ENCODE measurements at places on chromosomes 12 and 14.
A peak's percentile ranks its signal among the peaks of the same experiment; 100 is the strongest.

DNA sequence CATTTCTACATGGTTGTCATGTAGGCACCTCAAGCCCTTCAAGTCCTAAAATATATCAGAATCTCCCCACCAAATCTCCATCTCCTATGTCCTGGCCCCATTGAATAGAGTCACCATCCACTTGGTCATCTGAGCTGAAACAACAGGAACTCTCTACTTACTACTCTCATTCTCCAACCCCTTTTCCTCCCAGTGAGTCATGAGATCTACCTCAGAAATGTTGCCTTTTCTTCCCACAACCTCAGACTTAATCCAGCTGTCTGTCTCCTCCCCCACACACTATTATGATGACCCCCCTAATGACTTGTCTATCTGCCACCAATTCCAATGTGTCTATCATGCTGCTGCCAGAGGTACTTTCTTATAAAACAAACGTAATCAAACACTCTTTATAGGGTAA is 72.3 kb upstream of the TMEM263 start:
- no peak for DNase-seq

- peak; percentile 3 for DNase-seq
Observed at GRCh38 chr14:54356172-54356571, 40.6 kb upstream of the CDKN3 start.

DNA sequence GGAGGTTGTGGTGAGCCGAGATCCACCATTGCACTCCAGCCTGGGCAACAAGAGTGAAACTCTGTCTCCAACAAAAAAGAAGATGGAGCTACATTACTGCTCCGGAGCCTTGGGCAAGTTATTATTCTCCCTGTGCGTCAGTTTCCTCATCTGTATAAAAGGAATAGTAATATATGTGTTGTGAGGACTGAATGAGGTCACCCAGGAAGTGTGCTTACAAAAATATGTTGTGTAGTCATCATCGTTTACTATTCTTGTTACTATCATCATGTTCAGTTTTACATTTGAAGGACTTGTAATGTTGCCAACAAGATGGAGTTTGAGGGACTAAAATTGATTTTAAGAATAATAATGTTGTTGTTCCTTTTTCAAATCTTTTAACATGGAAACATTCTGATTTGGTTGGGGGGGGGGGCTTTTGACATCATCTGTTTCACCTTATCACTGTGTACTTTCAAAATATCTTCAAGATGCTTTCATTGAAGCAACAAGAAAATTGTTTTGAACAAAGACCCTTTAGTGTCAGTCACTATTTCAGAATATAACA is 156.8 kb downstream of the PDE3A start:
- DNase-seq: no peak

- no peak for DNase-seq
Observed at GRCh38 chr12:69168828-69169227, 70.5 kb upstream of the CPSF6 start.

- DNase-seq: no peak
Observed at GRCh38 chr14:104016873-104017650, 68.4 kb upstream of the ASPG start.

GRCh38 chr14:54787261-54787660 is 115.4 kb downstream of the GCH1 start:
- DNase-seq: no peak

- DNase-seq: no peak
Observed at GRCh38 chr14:100610511-100611217, 23.4 kb upstream of the BEGAIN start.

GRCh38 chr14:90645842-90646443 is 170.3 kb downstream of the TTC7B start:
- no peak for DNase-seq

GRCh38 chr12:5099591-5099990 is 55.9 kb downstream of the KCNA5 start:
- DNase-seq: no peak

DNA sequence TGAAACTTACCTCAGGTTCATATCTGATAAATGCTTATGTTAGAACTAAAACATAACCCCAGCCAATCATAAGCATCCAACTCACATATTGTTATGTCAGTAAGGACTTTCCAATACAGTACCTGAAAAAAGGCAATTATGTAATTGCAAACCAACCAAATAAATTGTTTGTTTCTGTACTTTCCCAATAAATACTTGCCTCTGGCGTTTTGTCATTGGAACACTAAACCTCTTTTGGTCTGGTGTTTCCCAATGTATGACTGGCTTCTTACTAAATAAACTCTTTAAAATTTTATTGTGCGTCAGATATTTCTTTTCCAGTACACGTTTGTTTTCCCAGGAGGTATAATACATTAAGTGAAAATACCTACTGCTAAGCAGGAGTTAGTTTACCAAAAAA is 6.7 kb upstream of the PTPRB start:
- DNase-seq: no peak

- no peak for DNase-seq
Observed at GRCh38 chr14:104826861-104827176, 25.9 kb downstream of the ZBTB42 start.

- DNase-seq: no peak
Observed at GRCh38 chr12:101782273-101782731, 43.0 kb upstream of the SYCP3 start.

- no peak for DNase-seq
Observed at GRCh38 chr12:2737656-2738241, 57.0 kb upstream of the FKBP4 start.

DNA sequence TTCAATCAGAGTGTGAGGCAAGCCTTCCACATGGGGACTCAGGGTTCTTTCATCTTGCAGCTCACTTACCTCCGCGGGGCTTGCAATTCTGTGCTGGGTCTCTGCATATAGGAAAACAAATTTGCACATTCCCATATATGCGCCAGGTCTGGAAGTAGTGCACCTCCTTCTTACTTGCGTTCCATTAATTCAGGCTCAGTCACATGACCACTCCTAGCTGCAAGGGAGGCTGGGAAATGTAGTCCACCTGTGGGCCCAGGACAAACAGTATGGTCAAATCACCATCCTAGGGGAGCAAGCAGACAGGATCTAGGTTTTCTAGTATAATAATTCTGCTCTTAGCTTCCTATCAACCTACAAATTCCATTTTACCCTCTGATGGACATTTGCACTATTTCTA is 160.4 kb downstream of the AACS start:
- DNase-seq: no peak

GRCh38 chr12:65924716-65925115 is 100.4 kb downstream of the HMGA2 start:
- no peak for DNase-seq

GRCh38 chr12:28893365-28893764 is 255.7 kb upstream of the FAR2 start:
- no peak for DNase-seq

DNA sequence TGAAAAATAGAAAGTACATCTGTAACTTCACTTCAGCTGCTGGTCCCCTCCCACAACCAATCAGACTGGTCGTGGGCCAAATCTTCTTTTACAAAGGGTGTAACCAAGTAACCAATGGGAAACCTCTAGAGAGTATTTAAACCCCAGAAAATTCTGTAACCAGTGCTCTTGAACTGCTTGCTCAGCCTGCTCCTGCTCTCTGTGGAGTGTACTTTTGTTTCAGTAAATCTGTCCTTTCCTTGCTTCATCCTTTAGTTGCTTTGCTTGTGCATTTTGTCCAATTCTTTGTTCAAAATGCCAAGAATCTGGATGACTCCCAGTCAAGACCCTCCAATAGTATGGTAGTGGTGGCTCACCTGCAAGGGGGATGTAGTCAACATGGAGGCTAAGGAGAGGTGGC is 489.1 kb downstream of the FUT8 start:
- no peak for DNase-seq

DNA sequence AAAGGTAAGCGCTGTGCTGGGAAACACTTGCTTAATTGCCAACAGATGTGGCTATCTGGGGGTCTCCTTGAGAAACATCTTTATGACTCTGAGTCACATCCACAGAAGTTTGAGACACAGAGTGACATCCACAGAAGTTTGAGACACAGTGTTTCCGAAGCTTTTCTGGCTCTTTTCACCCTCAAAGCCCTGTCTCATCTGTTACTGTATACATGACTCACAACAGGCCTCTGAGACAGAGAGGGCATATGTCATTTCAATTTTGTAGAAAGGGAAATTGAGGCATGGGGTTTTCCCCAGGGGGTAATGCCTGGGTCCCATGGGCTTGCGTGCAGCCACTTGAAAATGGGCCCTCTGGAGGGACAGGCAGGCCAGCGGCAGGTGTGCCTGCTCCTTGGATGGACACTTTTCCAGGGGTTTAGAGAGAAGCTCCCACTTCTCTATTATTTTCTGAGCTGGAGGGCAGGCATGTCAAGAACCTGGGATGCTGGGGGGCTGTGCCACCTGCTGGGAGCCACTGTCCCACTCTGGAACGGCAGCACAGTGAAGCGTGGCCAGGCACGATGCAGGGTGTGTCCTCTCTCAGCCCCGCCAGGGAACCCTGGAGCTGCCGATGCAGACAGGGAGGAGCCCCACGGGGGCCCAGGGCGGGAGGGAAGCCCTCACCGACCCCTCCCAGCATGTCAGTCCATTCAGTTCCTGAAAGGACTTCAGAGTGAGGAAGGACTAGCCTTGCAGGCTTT is 111.3 kb upstream of the FKBP4 start:
- no peak for DNase-seq

GRCh38 chr14:94582851-94583250 is 1.6 kb downstream of the SERPINA5 start:
- no peak for DNase-seq

GRCh38 chr12:54463034-54463433 is 10.4 kb downstream of the GTSF1 start:
- no peak for DNase-seq

- peak; percentile 1 for DNase-seq
Observed at GRCh38 chr14:72516936-72517700, 376.8 kb downstream of the DPF3 start.

GRCh38 chr14:20522332-20522731 is 17.0 kb downstream of the RNASE10 start:
- DNase-seq: no peak

GRCh38 chr12:46179693-46180452 is 89.0 kb downstream of the SLC38A1 start:
- DNase-seq: no peak

GRCh38 chr12:13390381-13390861 is 193.9 kb downstream of the EMP1 start:
- peak; percentile 97 for DNase-seq

- no peak for DNase-seq
Observed at GRCh38 chr12:31737345-31737744, 8.5 kb upstream of the AMN1 start.

DNA sequence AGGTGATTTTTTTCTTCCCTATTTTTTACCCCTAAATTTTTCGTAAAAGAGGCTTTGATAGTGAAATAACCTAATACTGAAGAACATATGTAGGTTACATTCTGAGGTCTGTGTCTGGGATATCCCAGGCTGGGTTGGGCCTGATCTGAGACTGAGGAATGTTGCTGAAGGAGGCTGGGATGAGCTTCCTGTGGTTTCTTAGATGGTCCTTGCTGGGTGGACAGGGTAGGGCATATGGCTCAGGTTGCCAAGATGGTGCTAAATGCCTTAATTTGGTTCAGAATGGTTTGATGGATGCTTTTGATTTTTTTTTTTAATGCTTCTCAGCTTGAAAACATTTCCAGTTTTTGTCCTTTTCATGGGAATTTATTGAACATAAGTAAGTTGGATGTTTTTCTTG is 124.6 kb upstream of the PMCH start:
- no peak for DNase-seq

DNA sequence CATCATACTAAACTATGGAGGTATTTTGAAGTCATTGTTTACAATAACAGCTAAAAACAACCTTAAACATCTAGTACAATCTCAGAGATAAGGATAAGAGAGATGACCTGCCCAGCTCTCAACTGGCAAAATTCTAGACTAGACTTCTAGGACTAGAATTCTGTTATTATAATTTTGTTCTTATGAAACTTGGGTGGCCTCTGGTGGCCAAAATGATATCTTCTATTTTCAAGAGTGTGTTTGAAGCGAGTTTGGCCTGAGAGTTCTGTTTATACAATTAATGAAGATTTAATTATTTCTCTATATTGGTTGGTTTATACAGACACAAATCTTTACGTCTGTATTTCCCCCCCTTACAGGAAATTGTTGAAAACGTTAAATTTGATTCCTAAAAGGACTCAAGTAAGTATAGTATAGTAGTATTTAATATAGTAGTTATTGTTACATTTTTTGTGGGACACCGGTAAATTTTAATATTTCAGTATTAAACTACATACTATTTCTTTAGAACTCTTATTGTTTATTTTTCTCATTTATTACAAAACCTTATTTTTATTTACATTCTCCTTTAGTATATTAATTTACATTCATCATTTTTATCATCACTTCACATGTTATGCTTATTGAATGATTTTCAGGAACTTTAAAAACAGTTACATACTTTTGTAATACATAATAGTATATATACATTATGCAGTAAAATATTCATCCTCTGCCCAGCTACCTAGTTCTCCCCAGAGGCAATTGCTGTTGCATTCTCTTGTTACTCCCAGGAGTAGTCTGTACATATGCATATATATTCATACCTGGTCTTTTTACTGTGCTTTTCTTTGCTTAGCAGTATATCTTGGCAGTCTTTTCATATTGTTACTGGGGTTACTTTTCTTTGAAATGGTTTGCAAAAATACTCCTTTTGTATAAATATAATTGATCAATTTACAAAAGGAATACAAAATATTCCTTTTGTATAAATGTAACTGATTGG is 6.6 kb downstream of the PPHLN1 start:
- peak; percentile 18 for DNase-seq

GRCh38 chr14:28746247-28746646 is 20.3 kb upstream of the FOXG1 start:
- no peak for DNase-seq

GRCh38 chr12:118488034-118488433 is 111.7 kb downstream of the SUDS3 start:
- no peak for DNase-seq

DNA sequence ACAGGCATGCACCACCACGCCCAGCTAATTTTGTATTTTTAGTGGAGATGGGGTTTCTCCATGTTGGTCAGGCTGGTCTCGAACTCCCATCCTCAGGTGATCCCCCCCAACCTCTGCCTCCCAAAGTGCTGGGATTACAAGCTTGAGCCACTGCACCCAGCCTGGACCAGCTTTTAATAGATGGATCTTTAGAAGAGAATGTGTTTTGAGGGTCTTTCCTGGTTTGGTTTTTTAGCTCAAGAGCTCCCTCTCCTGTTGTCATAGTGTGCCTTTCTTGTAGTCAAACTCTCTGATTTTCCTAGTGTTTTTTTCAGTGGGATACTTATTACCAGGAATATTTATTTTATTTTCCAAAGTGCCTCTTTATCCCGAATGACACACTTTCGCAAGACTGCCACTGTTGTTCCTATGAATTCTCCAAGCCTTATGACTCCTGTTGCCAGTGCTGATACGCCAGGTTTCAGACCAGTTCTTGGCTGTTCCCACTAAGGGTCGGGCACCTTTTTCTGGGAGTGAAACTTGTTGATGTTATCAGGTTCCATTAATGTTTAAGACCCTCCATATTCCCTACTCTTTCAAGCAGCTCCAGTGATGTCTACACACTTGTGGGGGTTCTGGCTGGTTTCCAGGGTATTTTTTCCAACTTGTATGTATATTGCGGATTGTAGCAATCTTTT is 31.5 kb upstream of the LIMA1 start:
- peak; percentile 34 for DNase-seq

DNA sequence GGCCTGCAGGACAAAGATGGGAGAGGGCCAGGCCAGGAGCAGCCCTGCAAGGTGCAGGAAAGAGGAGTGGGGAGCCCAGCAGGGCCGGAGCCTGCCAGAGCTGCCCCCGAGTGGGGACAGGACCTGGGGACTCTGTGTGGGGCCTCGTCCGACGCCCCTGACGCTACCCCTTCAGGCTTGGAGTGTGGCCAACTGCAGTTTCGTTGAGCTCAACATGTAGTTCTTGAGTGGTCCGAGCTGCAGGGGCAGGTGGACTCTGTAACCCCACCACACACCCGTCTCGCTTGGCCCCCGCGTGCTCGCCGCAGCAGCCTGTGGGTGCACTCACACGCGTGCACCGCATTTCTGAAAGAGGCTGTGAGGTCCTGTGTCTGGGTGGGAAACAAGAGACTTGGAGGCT is 2.0 kb downstream of the ASPG start:
- DNase-seq: no peak
